ENCODE measurements at places on chromosomes 2 and 18.

- DNase-seq = peak; percentile 9
Measured at GRCh38 chr18:79940126-79940813, 11.2 kb downstream of the SLC66A2 start.

DNA sequence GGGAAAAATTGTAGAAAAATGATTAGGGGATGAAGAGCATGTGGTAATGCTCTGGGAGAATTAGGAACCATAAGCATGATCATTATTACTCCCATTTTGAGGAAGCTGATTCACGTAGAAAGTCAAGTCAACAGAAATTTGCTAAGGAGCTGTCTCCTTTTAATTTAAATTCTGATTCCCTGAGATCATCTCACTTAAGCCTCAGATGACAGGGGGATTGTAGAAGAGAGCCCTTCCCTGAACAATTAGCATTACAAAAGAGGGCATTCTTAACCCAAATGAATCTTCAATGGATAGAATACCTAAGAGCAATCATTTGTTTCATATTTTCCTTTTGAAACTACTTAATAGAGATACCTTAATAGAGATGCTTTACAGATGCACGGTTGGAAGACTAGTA lies 267.9 kb downstream of the NYAP2 start:
- DNase-seq = no peak

- no peak for DNase-seq
Measured at GRCh38 chr2:191930205-191930604, 83.3 kb upstream of the CAVIN2 start.

DNA sequence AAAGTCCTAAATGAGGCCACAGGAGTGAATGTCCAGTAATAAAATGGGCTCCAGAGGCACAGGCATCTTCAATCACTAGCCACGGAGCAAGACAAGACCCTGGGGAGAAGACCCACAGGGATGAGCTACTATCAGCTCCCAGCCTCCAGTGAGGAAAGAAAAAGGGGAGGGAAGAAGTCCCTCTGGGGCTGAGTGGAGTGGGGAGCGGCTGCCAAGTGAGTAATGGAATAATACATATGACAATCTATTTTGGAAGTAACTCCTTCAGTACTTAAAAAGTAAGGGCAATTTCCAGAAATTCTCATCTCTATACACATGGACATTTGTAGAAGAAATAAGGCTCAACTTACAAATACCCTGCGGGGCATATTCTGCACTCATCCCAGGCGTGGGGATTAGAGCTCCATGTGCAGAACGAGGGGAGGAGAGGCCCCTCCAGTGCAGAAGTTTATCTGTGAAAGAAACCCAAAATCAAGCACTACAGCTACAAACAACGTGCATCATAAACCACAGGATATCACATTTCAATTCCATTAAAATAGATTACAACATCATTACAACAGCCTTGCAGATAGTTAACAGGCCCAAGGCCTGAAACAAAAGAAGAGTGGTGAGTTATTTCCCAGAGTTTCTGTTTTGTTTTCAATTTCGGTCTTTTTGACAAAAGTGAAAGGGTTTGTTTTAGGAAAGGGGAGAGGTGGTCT lies 84.9 kb downstream of the BCL11A start:
- no peak for DNase-seq

GRCh38 chr2:233428438-233428837 lies 74.1 kb downstream of the DGKD start:
- DNase-seq = no peak

GRCh38 chr2:9360701-9361100 lies 62.6 kb downstream of the ITGB1BP1 start:
- no peak for DNase-seq

GRCh38 chr2:21658269-21658668 lies 534.5 kb downstream of the TDRD15 start:
- no peak for DNase-seq

GRCh38 chr2:222307978-222308730 lies 9.4 kb upstream of the PAX3 start:
- DNase-seq = no peak

GRCh38 chr18:48668466-48669179 lies 129.8 kb downstream of the CTIF start:
- DNase-seq = peak; percentile 4

GRCh38 chr2:200380833-200381542 lies 74.5 kb downstream of the SPATS2L start:
- DNase-seq = no peak

All from CD4-positive, alpha-beta T cell treated with Interleukin-4 for 1 hour (primary cell).